ENCODE measurements at places on chromosomes 3 and 15. TPM values are rescaled to one million over a fixed set of nuclear protein-coding genes. Genes with fewer than 3 reads are reported as not detected.

FAM240A gene
- not detected for total RNA-seq

KLHL6 gene
- 0.97 TPM for total RNA-seq

TMC3 gene
- total RNA-seq: not detected

UBL7 gene
- 47.7 TPM for total RNA-seq

ISLR2 gene
- 1.3 TPM for total RNA-seq

TRPC1 gene
- 9.2 TPM for total RNA-seq

ITIH1 gene
- not detected for total RNA-seq

PRSS50 gene
- 0.11 TPM for total RNA-seq

ZKSCAN7 gene
- total RNA-seq: 2.1 TPM

ADCY5 gene
- total RNA-seq: 232 TPM

MELTF gene
- total RNA-seq: 4.0 TPM

HTR3C gene
- total RNA-seq: not detected

PGBD4 gene
- 1.8 TPM for total RNA-seq

RETNLB gene
- total RNA-seq: not detected

ARNT2 gene
- 4.9 TPM for total RNA-seq

GABRB3 gene
- total RNA-seq: 2.2 TPM

TMEM212 gene
- total RNA-seq: not detected

ARL14 gene
- total RNA-seq: not detected

TUBGCP4 gene
- 12.5 TPM for total RNA-seq

LDHAL6B gene
- total RNA-seq: not detected

CYP1A1 gene
- total RNA-seq: 0.32 TPM

LARP6 gene
- 55.7 TPM for total RNA-seq

SH2D7 gene
- not detected for total RNA-seq

ZNF501 gene
- 5.4 TPM for total RNA-seq

CPB1 gene
- not detected for total RNA-seq

SNX4 gene
- 19.8 TPM for total RNA-seq

HACD3 gene
- total RNA-seq: 10.5 TPM

ACTC1 gene
- 15,626 TPM for total RNA-seq

ARRDC4 gene
- 15.9 TPM for total RNA-seq

TRPM1 gene
- total RNA-seq: not detected

SNX22 gene
- total RNA-seq: 7.4 TPM

PLSCR5 gene
- total RNA-seq: not detected

GCSAM gene
- not detected for total RNA-seq

ANKRD34C gene
- total RNA-seq: 0.11 TPM

UCN2 gene
- total RNA-seq: not detected

CRYBG3 gene
- 23.1 TPM for total RNA-seq

LINGO1 gene
- 0.78 TPM for total RNA-seq

CILP gene
- total RNA-seq: 15.7 TPM

SV2B gene
- total RNA-seq: 3.5 TPM

CCDC39 gene
- not detected for total RNA-seq

TMCO5A gene
- total RNA-seq: not detected

CMTM7 gene
- total RNA-seq: 5.0 TPM

CD80 gene
- not detected for total RNA-seq

CCDC54 gene
- total RNA-seq: not detected

IMPG2 gene
- total RNA-seq: 0.14 TPM

All from Right ventricle myocardium inferior (tissue), 1 donor.